Brain pericyte (primary cell): ENCODE measurements at places on chromosomes 7 and 10.

DNA sequence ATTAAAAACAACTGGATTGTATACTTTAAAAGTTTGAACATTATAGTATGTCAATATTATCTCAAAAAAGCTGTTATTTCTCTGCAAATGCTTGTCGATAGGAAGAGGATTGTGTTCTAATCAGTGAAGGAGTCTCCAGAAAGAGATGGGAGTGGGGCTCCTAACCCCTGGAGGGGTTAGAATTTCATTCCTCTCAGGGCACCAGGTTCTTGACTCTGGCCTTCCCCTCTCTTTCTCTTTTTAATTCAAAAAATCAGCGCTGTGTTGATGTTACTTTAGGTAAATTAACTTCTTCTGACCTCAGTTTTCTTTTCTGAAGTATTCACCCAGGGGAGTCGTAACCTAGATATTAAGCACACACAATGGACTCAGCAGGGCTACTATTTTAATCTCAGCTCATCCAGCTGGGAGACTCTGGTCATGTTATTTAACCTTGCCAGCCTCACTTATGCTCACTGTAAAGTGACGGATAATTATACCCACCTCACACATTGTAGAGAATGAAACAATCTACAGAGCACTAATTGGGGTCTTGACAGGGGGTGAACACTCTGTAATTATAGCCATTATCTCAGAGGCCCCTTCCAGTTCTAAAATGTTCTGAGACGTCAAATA lies 59.4 kb downstream of the GCC1 start:
- DNase-seq = no peak

GRCh38 chr7:74006032-74006431 lies 21.9 kb upstream of the ELN start:
- no peak for DNase-seq

- no peak for DNase-seq
Observed at GRCh38 chr7:33711231-33712019, 193.9 kb upstream of the BMPER start.

DNA sequence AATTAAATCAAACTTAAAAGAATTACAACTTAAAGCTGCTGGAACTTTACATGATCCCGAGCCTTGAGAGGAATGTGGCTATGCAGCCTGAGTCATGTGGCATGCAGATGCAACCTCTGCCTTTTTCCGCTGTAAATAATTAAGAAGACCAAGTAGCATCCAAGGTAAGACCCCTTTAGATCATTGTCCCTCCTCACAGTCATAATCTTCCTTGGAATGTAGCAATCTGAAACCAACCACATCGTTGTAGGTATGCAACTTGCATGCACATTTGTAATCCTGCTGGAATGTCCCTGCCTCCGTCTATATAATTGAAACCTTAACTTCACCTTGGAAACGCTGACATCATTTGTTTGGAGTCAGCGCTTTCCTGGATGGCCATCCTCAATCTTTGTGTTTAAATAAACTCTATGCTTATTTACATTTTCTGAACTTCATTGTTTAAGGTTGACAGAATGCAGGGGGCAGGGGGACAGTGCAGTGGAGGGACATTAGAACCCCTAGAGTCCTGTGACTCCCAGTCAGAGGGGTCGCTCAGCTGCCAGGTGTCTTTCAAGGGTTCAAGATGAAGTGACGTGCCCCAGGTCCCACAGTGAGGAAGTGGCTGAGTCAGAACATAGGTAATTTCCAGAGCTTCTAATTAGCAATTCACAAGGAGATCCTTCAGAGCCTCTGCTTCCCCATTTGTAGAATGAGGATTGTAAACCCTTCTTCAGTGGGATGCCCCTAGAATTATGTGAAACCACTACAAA lies 110.7 kb downstream of the RALA start:
- DNase-seq = peak; percentile 12

DNA sequence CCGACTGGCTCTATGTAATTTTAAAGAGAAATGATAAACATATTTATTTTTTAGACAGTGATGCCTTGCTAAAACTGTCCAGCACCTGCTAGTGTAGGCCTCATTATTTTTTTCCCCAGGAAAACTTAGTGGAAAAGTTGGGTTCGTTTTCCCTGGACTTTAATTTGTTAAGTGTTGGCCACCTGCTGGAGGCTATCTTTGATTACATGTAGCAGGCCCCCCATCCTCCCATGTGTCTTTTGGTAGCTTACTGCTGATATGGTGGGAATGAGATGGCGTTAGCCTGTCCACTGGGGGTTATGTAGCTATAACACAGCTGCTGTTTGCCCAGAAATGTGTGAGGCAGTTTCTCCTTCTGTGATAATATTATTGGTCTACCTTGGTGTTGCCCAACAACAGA lies 265.0 kb downstream of the SORCS3 start:
- no peak for DNase-seq

DNA sequence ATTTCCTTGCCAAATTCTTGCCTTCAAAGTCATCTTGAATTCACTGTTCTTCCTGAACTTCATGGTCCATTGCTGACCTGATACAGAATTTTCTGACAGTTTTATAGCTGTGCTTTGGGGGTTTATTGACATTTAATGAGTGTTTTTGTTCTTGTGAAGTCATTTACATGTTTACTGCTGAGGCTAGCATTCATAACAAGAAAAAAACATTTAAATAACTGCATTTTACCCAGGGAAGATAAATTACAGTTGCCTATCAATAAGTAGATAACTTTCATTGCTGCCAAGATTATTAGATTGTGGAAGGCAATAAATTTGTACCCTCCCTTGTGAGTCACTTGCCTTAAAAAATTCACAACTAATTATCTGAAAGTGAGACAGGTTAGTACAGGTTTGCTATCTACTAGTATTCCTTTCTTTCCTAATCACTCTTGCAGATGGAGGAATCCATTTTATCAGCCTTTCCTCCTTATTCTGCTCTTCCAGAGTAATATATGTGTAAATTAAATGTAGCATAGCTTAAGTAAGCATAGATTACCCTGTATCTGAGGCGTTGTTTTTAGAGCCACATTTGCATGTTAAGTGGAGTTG lies 178.4 kb downstream of the EXOC4 start:
- no peak for DNase-seq

DNA sequence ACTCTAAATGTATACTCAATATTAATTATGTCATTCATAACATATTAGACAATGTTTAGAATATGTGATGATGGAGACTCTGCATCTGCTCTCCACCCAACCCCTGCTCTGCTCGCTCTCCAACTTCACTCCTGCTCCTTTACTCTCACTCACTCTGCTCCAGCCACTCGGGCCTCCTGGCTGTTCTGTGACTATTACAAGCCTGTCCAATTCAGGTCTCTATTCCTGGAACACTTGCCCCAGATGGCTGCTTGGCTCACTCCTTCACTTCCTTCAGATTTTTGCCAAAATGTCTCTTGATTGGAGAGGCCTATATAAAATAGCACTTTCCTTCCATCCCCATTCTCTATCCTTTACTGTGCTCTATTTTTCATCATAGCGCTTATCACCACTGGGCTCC lies 84.8 kb downstream of the HBP1 start:
- DNase-seq = no peak

- no peak for DNase-seq
Observed at GRCh38 chr7:117274951-117275350, 47.9 kb downstream of the WNT2 start.

DNA sequence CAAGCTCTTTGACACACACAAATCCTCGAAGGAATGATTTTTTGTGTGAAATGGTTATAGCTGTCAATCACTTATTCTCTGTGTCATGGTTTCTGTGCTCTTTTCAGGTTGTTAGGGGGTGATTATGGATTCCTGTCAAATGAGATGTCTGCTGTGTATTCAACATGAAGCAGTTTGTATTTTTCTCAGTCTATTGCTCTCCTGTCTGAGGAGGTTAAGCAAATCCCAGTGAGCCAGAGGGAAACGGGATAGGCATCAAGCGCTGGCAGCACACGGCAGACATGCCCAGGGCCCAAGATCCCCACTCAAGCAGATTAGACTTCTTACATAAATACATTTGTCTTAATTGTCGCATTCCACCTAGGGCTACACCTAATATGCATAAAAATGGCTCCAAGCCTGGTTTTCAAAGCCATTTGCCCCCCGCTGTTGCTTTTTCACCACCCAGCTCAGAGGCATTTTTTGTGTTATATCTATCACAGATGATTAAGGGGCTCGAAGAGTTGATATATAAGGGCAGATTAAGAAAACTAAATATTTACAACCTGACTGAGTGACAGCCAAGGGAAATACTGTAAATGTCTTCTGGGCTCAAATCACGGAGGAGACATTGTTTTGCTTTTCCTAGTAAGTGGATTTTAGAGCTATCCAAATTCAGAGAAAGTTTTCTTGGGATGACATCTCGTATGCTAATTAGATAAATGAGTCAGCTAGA lies 192.7 kb upstream of the LRGUK start:
- DNase-seq = no peak

DNA sequence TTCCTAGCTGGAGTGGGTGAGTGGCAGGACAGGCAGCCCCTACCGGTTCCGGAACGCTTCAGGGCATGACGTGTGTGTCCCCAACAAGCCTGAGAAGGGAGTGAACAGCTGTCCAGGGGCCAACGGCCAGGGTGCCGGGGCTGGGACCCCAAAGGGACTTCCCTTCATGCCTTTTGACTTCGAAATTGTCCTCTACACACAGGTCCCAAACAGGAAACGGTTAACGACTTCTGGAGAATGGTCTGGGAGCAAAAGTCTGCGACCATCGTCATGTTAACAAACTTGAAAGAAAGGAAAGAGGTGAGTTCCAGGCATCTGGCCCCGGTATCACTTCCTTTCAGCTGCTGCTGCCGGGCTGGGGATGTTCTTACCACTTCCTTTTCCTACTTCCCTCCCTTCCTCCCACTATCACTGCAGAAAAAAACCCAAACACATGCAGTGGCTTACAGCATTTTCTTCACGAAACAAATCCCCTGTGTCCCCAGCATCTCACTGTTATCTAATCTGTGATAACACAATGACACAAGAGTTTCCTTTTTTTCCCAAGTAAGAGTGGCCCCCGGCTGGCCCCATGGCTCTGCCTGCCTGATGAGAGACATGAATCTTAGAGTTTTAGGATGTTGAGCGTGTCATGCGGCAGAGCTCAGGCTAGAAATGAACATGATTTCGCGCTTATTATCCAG lies 63.2 kb downstream of the MKI67 start:
- no peak for DNase-seq

DNA sequence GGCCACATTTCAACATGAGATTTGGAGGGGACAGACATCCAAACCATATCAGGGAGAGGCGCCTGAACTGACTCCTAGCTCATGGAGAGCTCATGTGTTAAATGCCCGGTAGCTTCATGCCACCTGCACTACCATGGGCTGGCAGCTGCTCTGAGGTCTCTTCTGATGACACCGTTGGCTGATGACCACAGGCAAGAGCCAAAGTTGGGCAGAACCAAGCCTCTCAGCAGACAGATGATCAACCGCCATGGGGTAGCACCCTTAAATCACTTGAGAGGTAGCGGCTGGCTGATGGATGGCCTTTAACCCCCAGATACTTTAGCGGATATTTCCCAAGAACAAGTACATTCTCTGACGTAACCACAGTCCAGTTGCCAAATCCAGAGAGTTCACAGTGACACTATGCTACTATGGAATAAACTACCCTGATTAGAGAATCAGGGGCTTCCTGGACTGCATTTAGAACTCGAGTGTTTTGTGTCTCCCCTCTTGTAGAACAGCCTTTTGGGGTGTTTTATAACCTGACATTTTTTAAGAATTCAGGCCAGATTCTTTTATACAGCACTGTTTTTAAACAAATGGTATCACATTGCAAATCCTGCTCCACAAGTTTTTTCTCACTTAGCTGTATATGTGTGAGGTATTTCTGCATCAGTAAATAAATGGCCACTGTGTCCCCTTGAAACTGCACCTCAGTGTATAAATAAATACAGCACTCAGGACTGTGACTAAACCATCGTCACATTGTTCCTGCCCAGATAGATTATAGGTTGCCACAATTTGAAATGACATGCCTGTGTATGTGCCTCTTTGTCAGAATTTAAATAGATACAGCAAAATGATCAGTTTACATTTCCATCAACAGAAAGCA lies 30.8 kb upstream of the DRGX start:
- DNase-seq = no peak

GRCh38 chr10:25465582-25466372 lies 291.0 kb downstream of the GPR158 start:
- no peak for DNase-seq

- DNase-seq = no peak
Observed at GRCh38 chr10:104601166-104601565, 39.9 kb upstream of the SORCS3 start.
